ENCODE measurements at places on chromosomes 16 and 17. TPM values are rescaled to one million over a fixed set of nuclear protein-coding genes. Genes with fewer than 3 reads are reported as not detected.

Gene PDK2
- total RNA-seq = 38.2 TPM

Gene SLC52A1
- total RNA-seq = 0.32 TPM

Gene MYO15B
- 1.5 TPM for total RNA-seq

Gene SCNN1G
- total RNA-seq = not detected

Gene MPHOSPH6
- 62.0 TPM for total RNA-seq

Gene GAST
- not detected for total RNA-seq

Gene KRT16
- 0.34 TPM for total RNA-seq

Gene CFAP97D1
- total RNA-seq = not detected

Gene SLC38A10
- 119 TPM for total RNA-seq

- peak; percentile 46 for DNase-seq
Measured at GRCh38 chr16:85006639-85007038, 4.7 kb downstream of the ZDHHC7 start.

- DNase-seq = no peak
Measured at GRCh38 chr16:50679676-50680555, 1.2 kb downstream of the SNX20 start.

GRCh38 chr16:17364319-17365210 is 106.2 kb downstream of the XYLT1 start:
- DNase-seq = peak; percentile 97

DNA sequence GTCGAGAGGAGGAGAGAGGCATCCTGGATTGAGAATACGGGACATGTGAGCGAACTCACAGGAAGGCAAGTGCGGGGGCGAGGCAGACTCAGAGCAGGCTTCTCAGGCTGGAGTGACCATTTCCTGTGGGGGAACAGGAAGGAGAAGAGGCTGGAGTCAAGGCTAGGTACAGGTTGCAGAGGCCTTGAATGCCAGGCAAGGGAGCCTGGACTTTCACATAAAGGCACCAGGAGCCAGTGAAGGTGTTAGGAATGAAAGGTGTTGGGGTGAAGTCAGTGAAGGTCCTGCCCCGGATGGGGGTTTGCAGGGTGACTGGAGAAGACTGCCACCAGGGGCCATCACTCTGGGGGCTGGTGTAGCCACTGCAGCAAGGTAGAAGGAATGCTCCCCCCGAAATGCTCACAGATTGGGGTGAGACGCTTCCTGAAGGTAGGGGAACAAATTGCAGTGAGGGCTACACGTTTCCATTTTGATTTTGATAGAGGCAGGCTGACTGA is 5.3 kb upstream of the GPRC5C start:
- DNase-seq = no peak

- DNase-seq = no peak
Measured at GRCh38 chr17:10211666-10212065, 13.3 kb upstream of the GAS7 start.

GRCh38 chr16:86508947-86509758 is 1.2 kb upstream of the FOXF1 start:
- DNase-seq = peak; percentile 82

DNA sequence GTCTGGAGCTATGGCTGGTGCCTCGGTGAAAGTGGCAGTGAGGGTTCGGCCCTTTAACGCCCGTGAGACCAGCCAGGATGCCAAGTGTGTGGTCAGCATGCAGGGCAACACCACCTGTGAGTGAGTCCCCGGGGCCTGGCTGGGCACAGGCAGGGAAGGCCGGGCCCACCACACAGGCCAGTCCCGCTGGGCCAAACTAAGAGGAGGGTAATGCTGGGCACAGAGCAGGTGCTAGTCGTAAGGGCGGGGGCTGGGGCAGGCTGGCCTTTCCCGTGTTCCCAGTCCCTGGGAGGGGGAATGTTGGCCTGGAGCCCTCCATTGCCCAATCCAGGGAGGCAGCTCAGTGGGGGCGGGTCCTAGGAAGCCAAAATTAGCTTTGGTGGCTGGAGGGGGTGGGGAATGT is 2.5 kb downstream of the KIF1C start:
- no peak for DNase-seq

DNA sequence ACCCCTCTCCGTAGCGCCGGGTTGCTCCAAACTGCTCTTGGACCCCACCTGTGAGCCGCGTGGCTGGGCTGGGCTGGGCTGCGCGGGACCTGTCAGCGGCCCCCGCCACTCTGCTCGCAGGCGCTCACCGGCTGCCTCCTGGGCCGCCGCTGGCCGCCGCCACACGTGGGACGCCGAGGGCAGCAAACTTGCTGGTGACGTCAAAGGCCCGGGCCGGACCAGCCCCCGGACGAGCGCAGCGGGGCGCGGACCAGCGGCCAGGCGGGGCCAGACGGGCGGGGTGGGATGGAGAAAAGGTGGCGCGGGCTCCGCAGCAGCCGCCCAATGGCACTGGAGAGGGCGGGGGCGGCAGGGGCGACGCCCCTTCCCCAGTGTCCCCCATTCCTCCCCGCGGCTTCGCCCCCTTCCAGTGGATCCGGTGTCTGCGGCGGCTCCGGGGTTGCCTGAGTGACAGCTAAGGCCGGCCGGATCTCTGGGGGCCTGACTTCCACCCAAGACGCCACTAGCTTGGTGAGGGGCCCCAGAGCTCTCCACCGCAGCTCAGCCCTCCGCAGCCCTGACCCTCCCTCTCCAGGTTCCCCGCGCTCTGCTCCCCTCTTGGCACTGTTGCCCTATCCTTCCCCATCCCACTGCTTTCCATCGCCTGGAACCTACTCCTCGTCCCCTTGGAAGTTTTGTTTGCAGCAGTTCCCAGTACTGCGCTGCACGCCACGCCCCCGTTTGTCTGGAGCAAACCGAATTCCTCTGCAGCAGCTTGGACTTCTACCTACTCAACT is at the start of gene HS3ST3A1:
Gene HS3ST3A1 (minus strand): TSS at position 154 of the 776 bp plus-strand sequence. CDS start 800 bp downstream, outside the sequence.
- no peak for DNase-seq

DNA sequence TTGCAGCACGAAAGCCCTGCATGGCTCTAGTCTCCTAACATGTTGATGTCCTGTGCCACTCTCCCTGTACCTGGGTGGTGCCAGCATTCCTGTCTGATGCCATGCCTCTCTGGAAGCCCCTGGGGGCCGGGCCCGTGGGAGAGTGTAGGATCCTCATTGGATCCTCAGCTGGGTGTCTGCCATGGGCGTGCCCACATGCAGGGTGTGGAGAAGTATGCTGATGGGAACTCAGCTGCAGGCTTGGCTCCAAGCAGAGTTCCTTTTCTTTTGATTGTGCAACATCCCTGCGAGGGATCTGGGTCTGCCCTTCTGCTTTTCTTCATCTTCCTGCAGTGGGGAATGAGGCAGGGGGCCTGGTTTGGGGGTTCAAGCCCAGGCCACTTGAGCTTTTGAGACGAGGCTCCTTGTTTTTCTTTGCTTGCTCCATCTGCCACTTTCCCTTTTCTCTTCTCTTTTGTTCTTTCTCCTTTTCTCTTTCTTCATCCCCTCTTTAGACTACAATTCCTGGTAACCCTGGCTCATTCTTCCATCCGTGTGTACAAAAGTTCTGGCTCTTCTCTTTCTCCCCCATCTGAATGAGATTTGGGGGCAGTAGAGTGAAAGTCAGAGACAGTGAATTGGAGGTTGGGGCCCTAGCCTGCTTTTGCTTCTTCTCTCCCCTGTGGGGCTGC is 32.9 kb downstream of the KSR1 start:
- DNase-seq = no peak

DNA sequence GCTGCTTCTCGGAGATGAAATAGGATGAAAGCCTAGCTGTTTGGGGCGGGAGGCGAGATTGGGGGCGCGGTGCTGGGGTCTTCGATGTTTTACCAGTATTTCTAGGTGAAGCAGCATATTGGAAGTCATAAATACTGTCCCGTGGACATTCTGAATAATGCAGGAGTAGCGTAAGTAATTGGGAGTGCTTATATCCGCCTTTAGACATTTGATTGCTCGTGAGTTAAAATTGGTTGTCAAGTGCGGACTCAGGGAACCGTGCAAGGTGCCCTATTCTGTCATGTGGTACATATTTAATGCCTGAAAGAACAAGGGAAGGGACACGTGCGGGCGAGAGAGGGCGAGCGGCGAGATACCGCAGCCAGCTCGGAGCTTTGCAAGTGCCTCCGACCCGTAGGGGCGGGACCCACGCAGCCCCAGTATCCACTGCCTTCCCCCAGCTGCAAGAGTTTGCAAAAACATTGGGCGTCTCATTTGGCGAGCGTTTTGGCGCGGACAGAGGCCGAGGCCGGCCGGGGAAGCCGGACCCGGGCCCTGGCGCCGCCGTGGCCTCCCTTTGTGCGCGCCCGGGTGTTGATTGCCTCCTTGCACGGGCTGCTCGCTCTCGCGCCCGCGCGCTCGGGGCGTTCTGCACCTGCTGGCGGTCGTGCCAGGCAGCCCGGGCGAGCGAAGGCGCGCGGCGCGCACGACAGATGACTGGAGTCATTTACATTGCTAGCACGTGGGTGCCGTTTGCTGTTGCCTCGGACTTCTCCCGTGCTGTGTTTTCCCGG is 849.8 kb upstream of the RBFOX1 start:
- DNase-seq = no peak

- no peak for DNase-seq
Measured at GRCh38 chr17:34255381-34255732, 272 bp downstream of the CCL2 start.

DNA sequence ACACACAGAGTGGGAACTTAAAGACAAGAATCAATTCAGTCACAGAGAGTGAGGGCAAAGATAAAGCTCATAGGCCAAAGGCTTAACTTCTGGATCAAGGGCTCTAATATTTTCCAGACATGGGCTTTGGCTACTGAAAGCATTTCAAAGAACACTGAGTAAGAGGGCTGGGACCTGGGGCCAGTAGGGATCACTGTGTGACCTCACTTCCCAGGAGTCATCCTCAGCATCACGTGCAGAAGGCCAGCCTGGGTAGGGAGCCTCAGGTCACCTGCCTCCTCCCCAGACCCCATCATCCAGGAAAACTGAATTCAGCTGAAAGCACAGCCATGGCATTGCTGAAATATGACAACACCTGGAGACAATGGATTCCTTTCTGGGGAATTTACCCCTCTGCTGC is 163.5 kb downstream of the RAB11FIP4 start:
- peak; percentile 37 for DNase-seq

DNA sequence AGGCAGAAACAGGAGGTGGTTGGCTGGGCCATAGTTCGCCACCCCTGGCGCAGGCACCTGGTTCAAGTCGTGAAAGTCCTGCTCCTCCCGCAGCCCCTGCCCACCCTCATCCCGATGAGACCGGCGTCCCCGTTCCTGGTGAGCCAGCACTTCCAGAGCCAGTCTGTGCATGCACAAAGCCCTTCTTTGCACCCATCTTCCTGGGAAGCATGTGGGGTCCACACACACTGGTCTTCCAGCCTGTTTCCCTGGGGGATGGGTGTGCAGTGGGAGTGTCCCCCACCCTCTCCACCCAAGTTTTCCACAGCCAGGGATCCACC is 1.6 kb upstream of the ZG16B start:
- no peak for DNase-seq

DNA sequence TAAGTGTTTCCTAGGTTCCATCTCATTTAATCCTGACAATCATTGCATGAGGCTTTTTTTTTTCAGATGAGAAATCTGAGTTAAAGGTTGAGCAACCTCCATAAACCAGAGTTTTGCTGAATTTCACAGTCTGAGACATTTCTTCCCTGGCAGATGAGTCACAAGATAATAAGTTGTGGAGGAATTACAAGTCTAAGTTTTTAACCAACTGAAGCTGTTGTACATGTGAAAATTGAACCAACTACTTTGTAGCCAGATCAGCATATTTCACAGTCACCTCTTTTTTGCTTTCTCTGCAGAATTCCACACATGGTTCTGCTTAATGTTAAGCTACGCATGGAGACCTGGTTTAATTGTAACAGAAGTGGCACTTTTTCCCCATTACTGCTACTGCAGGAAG is 765.6 kb downstream of the CDH11 start:
- peak; percentile 80 for DNase-seq

GRCh38 chr16:69236319-69236718 is 49.4 kb downstream of the SNTB2 start:
- DNase-seq = no peak

DNA sequence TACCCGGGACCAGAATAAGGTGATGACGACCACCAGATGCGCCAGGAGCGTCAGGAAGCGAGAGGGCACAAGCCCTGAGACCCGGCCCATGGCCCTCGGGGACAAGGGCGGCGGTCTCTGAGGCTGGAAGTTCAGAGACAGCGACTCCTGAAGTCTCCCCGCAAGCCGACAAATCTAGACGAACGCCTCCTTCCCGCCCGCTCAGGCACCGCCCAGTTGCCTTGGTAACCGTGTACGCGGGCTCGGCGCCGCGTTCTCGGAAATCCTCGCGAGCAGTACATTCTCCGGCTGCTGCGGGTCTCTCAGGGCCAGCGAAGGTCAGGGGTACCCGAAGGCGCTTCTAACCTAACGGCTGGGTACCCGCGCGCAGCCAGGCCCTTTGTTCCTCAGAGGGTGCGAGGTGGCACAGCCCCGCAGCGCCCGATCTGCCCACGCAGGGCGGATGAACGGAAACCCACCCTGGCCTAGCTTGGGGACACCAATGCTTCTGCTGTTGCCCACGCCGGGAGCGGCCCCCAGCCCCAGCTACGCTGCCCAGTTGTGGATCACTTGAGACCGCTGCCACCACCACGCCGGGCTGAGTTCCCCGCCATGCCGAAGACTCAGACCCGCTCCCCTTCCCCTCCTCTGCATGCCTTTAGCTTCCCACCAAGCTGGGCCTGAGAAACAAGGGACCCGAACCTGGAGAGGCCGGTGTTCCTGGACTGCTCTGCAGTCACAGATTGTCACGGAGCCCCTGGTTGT is at the start of gene TMEM107:
Gene TMEM107 (minus strand): TSS at position 184 of the 744 bp plus-strand sequence. CDS start 94 bp downstream, at position 90.
- DNase-seq = peak; percentile 88

GRCh38 chr17:4796552-4796920 is 572 bp downstream of the PSMB6 start:
- DNase-seq = peak; percentile 39

- DNase-seq = no peak
Measured at GRCh38 chr17:82869536-82869935, 29.7 kb upstream of the ZNF750 start.

DNA sequence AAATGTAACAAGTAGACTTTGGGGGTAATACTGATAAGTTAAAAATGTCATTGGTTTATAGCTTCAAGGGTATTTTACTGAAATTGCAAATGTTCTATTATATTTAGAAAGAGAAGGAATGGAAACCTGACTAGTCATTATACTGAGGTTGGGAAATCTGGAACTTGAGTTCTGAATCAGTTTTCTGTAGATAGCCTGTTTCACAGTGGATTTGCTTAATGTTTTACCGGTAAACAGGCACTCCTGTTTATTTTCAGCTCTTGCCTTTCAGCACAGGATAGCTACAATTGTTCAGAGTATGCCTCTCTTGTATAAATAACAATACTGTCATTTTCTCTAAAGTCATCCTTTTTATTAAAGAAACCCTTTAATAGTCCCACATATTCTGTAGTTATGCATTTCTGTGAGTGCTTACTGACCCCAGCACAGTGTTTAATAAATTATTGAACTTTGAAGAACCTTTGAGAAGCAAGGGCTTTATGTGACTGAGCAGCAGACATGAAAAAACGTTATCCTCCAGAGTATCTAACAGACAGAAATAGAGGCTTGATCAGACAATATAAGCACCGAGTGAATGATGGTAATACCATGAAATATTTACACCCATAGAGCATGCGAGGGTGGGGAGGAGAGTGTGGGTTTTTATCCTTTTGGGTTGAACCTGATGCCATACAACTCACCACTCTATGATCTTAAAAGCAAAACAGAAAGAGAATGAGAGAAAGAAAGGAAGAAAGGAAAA is 58.2 kb downstream of the FTO start:
- DNase-seq = no peak

All from M059J (cell line).